ENCODE measurements at places on chromosomes 7 and 10. TPM values are rescaled to one million over a fixed set of nuclear protein-coding genes. Genes with fewer than 3 reads are reported as not detected.

GRCh38 chr10:60281792-60282353 lies 107.8 kb downstream of the ANK3 start:
- DNase-seq, result no peak

GRCh38 chr10:82411416-82411815 lies 536.4 kb downstream of the NRG3 start:
- no peak for DNase-seq

GRCh38 chr10:71401056-71401455 lies 4.3 kb downstream of the CDH23 start:
- no peak for DNase-seq

DNA sequence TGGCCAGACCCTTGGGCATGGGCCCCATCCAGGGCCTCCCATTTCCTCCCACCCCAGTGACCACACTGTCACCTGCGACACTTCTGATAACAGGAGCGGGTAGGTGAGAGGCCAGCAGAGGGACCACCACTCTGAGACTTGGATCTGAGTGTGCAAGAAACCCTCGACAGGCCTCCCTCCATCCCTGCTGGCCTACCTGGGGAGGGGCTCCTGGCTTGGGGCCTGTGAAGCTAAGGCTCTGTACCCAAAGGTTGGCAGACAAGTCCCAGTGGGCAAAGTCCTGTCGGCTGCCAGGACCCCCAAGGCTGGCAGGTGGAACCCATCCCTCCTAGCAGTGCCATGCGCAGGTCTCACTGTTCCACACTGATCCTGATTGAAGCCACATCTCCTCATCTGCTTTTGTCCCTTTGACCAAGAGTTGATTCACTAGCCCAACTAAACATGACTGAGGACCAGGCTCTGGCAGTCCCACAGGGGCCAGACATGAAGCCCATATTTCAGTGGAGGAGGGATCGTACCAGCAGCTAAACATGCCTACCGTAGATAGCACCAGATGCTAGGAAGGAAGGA lies 1.2 kb upstream of the PGAM2 start:
- DNase-seq, result peak; percentile 33

Gene SUN3
- not detected for total RNA-seq

GRCh38 chr7:96508371-96508770 lies 186.5 kb upstream of the SLC25A13 start:
- no peak for DNase-seq

GRCh38 chr7:17807242-17807641 lies 133.1 kb downstream of the SNX13 start:
- peak; percentile 28 for DNase-seq

GRCh38 chr7:73786588-73786987 lies 16.5 kb upstream of the CLDN3 start:
- DNase-seq, result no peak

DNA sequence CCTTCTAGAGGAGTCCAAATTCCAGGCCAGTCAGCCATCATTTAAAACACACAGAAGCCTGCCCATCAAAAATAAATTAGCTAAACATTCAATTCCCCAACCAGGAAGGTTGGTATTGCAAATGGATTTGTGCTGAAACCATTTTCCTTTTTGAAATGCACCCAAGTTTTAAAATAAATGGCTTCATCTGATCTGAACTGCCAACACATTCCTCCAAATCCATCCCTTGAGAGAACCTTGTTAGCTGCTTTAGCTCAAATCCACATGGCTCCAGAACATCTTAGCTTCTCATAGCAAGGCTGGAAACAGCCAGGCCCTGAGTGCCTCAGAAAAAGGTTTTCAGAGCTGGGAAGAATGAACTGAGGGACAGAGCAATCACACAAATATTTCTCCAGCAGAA lies 306.3 kb downstream of the FZD1 start:
- DNase-seq, result no peak

- DNase-seq, result no peak
These were observed 2.3 kb upstream of the PFKFB3 start for GRCh38 chr10:6200440-6200733.

Gene FRMD4A
- total RNA-seq, result 10.8 TPM

- no peak for DNase-seq
These were observed 51.0 kb downstream of the TLL2 start for GRCh38 chr10:96462606-96463151.

- peak; percentile 12 for DNase-seq
These were observed 30.3 kb upstream of the LSM8 start for GRCh38 chr7:118153551-118154177.

DNA sequence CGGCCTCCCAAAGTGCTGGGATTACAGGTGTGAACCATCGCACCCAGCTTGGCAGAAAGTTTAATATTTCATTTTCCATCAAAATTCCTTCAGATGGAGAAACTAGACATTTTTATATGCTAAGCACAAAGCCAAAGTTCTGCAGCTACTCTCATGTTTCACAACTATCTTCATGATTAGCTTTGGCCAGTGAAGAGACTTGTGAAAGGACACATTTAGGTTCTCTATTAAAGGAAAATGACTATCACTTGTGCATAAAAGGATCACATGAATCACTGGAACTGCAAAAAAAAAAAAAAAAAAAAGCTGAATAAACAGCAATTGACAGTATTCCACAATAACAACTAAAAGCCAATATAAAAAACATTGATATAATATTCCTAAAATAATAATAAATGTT lies 16.2 kb downstream of the FGFBP3 start:
- DNase-seq, result no peak

- no peak for DNase-seq
These were observed 213.1 kb upstream of the FAM3C start for GRCh38 chr7:121609208-121609607.

- no peak for DNase-seq
These were observed 115.1 kb downstream of the PRKCQ start for GRCh38 chr10:6464862-6465430.

DNA sequence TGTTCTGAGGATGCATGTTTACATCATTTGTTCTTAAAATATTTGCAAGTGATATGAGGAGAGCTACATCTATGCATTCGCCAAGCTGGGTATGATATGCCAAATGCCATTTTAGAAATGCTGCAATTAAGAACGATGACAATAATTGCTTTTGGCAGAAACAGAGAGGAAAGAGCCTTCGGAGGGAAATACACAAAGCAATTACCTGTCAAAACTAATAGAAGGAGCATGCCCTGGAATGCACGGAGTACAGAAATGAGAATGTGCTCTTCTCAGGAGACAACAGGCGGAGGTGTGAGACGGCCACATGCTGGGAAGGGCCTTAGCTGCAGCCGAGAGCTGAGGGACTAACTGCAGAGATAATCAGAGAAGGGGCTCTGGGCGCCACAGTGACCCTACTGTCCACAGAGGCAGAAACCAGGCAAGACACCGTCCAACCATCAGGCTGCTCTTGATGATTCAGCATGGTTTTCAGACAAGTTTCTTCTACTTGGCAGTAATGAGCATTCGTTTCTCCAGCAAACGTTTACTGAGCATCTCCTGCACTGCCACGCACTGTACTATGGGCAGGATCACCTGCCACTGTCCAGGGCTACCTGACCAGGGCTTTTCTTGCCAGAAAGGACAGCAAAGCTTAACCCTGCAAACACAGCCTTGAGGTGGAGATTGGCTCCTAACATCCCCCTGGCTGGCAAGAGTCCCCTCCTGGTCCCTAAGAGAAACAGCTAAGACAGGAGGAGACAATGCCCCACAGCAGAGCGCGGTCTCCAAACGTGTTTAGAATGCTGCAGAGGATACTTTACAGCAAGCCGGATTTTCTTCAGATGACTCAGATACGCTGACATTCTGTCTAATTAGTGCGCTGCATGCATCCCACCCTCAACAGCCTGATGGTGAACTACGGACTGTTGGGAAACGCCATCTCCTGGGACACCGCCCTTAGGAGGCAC lies 18.1 kb downstream of the VIPR2 start:
- DNase-seq, result no peak

GRCh38 chr10:108904163-108904838 lies 1019.0 kb downstream of the XPNPEP1 start:
- DNase-seq, result no peak

Gene SCART1
- 0.44 TPM for total RNA-seq

DNA sequence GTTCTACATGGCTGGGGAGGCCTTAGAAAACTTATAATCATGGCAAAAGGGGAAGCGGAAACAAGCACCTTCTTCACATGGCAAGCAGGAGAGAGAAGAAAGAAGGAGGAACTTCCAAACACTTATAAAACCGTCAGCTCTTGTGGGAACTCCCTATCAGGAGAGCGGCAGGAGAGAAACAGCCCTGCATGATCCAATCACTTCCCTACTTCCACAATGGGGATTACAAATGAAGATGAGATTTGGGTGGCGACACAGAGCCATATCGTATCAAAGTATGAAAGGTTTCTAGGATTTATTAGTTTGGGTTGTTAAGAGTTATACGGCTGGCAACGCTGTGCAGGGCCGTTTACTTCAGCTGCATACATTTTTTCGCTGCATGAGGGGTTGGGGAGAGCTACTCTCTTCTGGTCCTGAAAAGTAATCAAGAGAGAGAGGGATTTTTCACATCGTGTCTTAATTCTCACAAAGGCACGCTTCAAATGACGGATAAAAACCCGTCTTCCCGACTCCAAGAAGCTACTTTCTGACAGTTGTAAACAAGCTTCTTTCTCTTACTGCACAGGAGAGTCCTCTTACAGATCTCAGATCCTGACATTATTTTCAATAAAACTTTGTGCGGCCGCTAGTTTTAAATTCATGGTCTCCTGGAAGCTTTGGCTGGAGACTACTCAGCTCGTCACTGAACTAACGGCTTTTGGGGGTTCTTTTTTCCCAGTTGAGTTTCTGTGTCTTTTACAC lies 751 bp upstream of the GTPBP10 start:
- peak; percentile 12 for DNase-seq

DNA sequence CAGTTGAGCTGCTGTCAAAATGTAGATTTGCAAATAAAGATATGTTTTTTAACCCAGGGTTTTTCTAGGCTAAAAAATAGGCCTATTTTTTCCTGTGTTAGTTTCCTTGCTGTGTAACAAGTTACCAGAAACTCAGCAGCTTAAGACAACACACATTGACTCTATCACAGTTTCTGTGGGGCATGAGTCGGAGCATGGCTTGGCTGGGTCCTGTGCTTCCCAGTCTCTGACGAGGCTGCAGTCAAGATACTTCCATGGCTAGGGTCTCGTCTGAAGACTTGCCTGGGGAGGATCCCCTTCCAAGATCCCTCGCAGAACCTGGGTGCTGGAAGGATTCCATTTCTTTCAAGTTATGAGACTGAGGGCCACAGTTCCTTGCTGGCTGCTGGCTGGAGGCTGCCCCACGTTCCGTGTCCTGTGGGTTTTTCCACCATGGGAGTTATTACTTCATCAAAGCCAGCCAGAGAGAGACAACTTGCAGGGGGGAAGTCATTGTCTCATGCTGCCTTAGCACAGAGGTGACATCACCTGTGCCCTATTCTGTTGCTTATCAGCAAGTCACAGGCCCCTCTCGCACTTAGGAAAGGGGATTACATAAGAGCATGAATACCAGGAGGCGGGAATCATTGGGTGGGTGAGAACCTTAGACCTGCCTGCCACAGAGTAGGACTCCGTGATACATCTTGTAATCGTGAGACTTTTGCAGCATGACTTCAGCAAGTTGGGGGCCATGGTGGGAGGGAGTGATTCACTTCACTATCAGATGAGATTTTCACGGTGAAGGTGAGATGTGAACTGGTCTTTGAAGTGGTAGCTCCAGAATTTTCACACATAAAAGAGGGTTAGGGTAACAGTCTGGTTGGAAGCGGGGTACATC lies 77.9 kb downstream of the CCNY start:
- DNase-seq, result no peak

Gene ZEB1
- 9.4 TPM for total RNA-seq

Gene STAG3
- total RNA-seq, result 10.3 TPM

GRCh38 chr10:57849691-57850357 lies 417.9 kb downstream of the IPMK start:
- DNase-seq, result no peak

Gene SPDYE1
- total RNA-seq, result not detected

Gene METTL27
- total RNA-seq, result 7.4 TPM

- DNase-seq, result peak; percentile 25
These were observed 11.2 kb upstream of the GRID1 start for GRCh38 chr10:86377797-86378146.

DNA sequence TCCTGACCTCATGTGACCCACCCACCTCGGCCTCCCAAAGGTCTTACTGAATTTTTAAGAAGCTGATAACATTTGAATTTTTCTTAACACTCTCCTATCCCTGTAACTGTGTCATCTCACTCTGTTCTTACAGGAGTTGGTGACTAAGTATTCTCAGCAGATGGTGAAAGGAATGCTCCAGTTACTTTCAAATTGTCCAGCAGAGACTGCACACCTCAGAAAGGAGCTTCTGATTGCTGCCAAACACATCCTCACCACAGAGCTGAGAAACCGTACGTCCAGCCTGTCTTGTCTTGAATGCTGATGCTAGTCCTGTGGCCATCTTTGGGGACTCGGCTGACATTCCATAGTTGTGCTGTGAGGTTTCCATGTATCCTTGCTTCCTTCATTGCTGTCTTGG lies 24.9 kb downstream of the TRRAP start:
- DNase-seq, result no peak

DNA sequence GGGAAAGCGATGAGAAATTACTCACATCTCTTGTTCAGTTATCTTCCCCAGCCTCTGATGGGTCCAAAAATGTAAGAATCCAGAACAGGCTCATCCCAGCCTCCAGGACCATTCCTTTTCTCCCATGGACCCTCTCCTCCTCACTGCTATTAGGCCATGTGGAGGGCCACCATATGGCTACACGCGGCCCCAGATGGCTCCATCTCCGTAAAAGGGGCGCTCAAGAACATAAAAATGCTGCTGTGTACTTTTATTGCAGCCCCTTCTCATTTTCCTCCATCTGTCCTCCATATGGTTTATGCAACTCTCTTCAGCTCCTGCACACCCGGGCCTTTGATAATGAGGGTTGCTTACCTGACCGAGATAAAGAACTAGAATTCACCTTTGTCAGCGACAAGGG lies 166.2 kb downstream of the RAPGEF5 start:
- DNase-seq, result no peak

DNA sequence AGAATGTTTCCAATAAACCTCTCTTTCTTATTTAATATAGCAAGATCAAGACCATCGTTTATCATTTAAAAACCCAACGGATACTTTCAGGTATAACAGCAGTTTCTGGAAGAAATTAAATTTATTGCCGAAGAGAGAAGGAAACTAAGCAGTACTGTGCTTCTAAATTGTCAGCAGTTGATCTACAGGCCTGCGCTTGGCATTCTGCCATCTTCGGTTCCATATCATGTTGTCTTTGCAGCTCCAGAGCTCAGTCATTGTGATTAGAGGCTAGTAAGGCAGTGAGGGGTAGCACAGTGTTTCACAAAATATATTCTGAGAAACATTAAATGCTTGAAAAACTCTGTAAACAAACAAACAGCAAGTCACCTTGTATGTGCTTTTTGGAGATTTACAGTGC lies 301.3 kb downstream of the REEP3 start:
- no peak for DNase-seq

- DNase-seq, result no peak
These were observed 86.6 kb downstream of the AHCYL2 start for GRCh38 chr7:129311429-129311828.

DNA sequence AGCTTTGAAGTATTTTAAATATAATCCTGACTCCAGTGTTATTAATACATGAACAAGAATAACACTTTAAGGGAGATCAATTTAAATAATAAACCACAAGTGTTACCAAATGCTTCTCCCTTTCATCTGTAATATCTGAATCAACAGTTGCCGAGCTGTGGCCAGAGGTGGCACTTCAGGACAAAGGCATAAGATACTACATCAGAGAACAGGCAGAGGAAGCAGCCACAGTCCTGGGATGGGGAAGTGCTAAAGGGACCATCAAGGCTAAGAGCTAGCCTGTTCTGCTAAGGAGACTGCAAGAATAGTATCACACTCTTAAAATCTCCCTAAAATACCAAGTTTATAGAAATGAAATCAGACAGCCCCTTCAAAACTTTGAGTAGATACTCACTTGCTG lies 378.2 kb upstream of the PRKCQ start:
- DNase-seq, result peak; percentile 4

Gene CNPY1
- 2.4 TPM for total RNA-seq

Data from H7 (cell line).